GM04503 (cell line): ENCODE measurements at places on chromosomes 7 and 10.

DNA sequence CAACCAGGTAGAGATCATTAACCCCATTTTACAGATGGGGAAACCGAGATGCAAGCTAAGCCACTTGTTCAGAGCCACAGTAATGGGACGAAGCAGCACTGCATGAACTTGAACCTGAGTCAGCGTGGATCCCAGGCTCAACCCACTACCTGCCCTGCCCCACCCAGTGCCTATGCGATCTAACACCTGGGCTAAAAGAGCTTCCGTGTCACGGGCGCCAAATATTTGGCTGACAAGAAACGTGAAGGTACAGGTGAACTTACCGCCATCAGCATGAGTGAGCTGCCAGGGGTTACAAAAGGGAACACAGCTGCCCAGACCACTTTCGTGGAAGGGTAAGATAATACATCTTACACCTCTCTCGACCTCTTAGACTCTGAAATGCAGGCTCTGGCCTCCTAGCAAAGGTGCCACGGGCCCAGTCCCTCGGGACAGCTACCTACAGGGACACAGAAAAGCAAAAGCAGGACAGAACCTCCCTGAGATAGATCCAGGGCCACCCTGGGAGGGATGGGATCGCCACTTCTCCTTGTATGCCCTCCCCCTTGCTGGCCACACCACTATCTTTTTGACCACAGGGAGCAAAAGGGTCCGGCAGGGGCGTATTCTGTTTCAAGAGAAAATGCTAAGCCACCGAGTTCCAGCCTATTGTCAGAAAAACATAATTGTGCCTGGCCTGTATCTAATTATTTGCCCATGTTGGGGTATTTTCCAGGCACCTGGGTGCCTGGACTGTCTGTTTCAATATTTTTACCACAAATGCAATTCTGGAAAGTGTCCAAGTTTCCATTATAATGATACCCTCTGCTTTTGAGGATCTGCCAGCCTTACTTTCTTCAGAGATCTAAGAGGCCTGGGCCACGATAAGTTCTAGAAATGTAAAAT, 6.4 kb downstream of the CHST15 start:
- DNase-seq: no peak

DNA sequence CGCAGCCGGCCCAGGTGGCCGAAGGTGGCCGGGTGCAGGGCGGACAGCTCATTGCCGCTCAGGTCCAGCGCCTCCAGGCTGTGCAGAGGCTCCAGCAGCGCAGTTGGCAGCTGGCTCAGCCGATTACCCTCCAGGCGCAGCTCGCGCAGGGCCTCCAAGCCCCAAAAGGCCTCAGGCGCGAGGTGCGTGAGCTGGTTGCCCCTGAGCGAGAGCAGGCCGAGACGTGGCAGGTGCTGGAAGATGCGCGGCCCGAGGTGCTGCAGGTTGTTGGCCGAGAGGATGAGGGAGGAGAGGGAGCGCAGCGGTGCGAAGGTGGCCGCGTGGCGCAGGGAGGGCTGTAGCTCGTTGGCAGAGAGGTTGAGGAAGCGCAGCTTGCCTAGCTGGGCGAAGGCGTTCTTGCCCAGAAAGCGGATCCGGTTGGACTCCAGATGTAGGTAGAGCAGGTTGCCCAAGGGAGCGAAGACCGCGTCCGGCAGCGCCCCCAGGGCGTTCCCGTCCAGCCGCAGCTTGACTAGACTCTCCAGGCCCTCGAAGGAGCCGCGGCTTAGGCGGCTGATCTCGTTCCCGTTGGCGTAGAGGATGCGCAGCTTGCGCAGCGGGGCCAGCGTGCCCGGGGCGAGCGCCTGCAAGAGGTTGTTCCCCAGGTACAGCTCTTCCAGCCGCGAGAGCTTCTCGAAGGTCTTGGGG, 923 bp downstream of the TRIL start:
- no peak for DNase-seq

GRCh38 chr7:149814494-149814893, 23.7 kb upstream of the ZNF862 start:
- DNase-seq: no peak

- no peak for DNase-seq
Observed at GRCh38 chr10:22682237-22683139, 31.9 kb downstream of the PIP4K2A start.

GRCh38 chr10:76085002-76085816, 653.8 kb downstream of the LRMDA start:
- no peak for DNase-seq
